HCT116 (cell line): ENCODE measurements at places on chromosomes 16 and 17. TPM values are rescaled to one million over a fixed set of nuclear protein-coding genes. Genes with fewer than 3 reads are reported as not detected.

The CFAP97D1 gene
- 0.15 TPM for total RNA-seq

The CARD14 gene
- 0.25 TPM for total RNA-seq

The LLGL1 gene
- total RNA-seq, result 44.3 TPM

The SLC38A8 gene
- total RNA-seq, result not detected

The ABCA9 gene
- total RNA-seq, result not detected

The IL21R gene
- total RNA-seq, result 1.2 TPM

The CA4 gene
- total RNA-seq, result 0.20 TPM

The TMC8 gene
- total RNA-seq, result 7.8 TPM

The ALOX12 gene
- total RNA-seq, result not detected

The MYL4 gene
- total RNA-seq, result 0.32 TPM
